ENCODE measurements at places on chromosomes 16 and 17.

DNA sequence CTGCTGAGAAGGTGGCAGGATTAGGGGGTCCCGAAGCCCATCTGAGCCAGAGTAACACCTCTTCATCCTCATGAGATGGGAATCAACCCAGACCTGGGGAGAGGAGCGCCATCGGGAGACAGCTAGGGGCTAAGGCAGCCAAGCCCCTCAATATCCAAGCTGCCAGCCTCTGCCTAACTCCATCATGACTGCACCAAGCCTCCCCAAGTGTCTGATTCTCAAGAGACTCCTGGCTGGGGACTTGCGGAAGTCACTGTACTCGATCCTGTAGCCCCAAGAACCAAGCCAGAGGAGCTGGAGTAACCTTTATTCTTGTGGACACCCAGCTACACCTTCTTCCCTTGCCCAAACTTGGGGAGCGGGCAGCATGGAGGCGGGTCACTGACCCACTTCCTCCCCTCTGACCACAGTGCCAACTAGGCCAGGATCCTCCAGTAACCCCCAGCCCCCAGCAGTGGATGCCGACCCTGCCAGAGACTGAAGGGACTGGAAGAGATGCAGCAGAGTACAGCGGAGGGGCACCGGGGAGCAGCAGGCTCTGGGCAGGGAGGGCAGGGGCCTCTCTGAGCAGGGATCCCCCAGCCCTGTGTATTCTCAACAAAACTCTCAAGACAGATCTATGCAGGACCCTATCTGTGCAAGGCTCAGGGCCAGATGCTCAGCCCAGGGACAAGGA, 13.3 kb downstream of the HDAC5 start:
- DNase-seq, result no peak

DNA sequence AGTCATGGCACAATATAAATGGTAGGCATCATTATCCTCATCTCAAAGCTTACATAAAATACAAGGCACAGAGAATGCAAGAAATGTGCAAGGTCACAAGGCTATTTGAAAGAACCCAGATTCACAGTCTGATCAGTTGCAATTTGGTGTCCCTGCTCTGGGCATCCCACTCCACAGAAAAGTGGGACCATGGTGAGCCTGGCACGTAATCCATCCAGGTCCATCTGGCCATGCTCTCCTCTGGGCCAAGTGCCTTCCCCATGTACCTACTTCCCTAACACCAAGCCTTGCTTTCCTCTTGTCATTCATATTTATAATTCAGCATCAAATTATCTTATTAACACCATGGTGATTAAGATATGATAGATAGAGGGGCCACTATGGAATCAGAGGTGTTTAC, 390.0 kb downstream of the CDH11 start:
- DNase-seq, result no peak

DNA sequence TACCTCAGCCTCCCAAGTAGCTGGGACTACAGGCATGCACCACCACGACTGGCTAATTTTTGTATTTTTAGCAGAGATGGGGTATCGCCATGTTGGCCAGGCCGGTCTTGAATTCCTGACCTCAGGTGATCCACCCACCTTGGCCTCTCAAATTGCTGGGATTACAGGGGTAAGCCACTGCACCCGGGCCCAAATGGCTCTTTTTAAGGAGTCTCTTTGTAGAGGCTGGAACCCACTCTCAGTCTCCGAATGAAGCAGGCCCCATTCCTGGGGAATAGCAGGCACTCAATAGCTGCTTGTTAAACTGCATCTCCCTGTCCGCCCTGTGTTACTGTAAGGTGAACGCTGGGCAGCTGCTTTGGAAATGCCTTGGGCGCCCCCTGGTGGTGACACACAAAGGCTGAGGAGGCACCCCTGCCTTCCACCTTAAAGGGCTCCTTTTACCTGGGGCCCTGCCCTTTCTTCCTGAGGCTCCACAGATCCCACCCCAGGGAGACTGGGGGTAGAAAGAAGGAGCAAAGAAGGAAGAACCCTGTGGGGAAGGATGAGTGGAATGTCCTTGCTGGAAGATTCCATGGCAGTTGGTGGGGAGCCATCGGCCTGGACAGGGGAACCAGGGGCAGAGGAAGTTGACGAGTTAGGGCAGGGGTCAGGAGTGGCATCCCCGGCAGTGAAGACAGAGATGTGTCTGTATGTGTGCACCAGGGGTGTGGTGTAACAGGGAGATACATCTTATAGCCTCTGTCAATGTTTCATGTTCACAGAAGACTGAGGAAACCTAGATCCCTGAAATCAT, 6.1 kb upstream of the SP2 start:
- DNase-seq, result peak; percentile 91

DNA sequence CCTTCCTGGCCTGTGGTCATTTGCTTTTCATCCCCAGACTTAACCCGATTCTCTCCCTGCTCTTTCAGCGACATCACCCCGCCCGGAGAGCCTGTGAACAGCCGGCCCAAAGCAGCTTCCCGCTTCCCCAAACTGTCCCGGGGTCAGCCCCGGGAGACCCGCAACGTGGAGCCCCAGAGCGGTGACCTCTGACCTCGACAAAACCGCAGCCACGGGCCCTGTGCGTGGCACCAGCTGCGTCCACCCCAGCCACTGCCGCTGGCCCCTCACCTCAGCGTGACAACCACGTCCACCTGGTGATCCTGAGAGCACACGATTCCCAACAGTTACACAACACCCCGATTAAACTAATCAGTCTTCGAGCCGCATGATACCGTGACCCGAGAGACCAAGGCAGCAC, 235.2 kb downstream of the CPPED1 start:
- no peak for DNase-seq

- DNase-seq, result no peak
Observed at GRCh38 chr17:50319306-50320004, 26.5 kb upstream of the XYLT2 start.

DNA sequence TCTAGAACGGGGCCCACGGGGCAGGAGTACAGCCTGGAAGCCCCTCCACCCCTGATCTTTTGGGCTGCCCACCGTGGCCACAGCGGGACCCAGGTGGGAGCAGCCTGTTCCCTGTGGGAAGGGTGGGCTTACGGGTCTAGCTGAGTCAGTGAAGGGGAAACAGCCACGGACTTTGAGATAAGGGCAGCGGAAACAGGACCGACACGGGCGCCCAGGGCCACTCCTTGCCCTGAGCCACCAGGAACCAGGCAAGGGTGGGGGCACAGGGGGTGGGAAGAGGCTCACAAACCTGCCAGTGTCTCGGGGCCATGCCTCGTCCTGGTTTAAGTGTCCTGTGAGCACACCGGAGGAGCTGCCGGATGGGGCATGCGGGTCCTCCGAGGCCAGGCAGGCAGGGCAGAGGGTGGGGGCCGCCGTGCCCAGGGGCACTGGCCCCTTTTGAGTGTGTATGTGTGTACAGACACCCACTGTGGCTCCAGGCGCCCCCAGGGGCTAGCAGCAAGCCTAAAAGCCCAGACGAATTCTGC, 47.6 kb upstream of the PVALEF start:
- DNase-seq, result no peak

DNA sequence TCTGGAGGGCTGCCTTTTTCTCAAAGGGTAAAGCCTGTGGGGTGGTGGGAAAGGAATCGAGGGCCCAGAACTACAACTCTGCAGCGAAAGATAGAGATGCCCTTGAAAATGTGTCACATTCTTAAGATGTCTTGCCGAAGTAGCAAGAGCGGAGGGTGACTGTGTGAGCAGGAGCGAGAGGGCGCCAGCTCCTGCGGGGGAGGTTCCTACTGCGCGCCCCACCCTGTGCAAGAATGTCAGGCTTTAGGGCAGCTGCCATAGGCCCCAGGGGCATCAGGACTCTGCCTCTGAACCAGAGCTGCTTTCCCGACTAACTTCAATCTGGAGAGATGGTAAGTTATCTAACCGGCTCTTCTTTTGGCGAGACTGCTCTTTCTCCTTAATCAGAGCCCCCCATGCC, 11.8 kb upstream of the ITGAE start:
- no peak for DNase-seq

DNA sequence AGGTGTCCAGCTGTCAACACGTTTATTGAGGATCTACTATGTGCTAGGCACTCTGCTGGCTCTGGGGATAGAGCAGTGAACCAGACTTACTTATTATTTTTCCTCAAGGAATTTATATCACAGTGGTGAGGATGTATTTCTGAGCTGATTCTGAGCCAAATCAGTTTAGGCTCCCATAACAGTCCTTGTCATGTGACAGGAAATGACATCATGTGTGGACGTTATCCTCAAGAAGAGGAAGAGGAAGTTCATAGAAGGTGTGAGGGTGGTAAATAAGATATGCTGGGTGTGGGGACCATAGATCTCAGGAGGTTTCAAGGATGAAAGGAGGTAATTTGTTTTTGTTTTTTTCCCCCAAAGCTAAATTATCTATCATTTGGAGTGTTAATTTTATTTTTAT, 873.5 kb upstream of the EEF2KMT start:
- DNase-seq, result no peak

DNA sequence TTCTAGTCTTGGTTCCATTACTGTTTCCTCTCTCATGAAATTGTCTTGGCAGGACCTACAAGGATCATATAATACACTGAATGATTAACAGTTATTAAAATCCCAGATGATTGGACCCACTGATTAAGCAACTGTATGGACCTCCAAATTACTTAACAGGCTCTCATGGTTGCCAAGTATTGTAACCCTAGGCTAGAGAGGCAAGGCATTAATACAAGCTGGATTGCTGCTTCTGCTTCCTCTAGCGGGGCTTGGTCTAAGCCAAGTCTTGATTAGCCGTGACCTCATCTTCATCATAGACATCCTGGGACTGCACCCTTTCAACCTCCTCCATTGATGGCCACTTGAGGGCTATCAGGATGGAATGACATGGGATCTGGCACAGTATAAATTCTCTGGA, 46.9 kb downstream of the SYCE1L start:
- no peak for DNase-seq

DNA sequence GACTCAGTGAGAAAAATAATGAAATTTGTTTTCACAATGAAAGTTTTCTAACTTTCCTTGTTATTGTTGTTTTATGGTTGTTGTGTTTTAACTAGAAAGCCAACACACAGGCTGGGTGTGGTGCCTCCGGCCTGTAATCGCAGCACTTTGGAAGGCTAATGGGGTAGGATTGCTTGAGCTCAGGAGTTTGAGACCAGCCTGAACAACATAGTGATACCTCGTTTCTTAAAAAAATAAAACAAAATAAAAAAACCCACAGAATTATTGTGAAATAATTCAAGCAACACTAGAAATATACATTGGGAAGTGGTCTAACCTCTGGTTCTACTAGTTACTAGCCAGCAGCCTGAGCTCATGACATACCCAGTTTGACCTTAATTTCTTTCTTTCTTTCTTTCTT, 630 bp downstream of the MILR1 start:
- DNase-seq, result no peak

GRCh38 chr16:24685539-24686432, 43.7 kb upstream of the TNRC6A start:
- no peak for DNase-seq

- peak; percentile 79 for DNase-seq
Observed at GRCh38 chr17:1486802-1487695, 5.4 kb downstream of the MYO1C start.

- DNase-seq, result peak; percentile 96
Observed at GRCh38 chr17:7329374-7329996, 350 bp upstream of the NEURL4 start.

DNA sequence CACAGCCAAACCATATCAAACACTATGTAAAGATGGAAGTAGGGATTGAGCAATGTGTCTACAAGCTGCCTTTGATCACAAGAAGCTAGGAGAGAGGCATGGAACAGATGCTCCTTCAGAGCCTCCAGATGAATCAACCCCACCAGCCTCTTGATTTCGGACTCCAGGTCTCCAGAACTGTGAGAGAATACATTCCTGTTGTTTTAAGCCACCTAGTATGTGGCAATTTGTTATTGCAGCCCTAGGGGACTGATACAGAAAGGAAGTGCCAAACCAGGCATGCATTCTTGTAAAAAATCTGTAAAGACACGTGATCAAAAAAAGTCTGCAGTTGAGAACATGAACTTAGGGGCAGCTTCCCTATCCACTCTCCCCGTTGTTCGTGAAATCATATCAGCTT, 91.1 kb downstream of the C17orf67 start:
- DNase-seq, result no peak

- peak; percentile 47 for DNase-seq
Observed at GRCh38 chr16:70250748-70251628, 752 bp downstream of the EXOSC6 start.

DNA sequence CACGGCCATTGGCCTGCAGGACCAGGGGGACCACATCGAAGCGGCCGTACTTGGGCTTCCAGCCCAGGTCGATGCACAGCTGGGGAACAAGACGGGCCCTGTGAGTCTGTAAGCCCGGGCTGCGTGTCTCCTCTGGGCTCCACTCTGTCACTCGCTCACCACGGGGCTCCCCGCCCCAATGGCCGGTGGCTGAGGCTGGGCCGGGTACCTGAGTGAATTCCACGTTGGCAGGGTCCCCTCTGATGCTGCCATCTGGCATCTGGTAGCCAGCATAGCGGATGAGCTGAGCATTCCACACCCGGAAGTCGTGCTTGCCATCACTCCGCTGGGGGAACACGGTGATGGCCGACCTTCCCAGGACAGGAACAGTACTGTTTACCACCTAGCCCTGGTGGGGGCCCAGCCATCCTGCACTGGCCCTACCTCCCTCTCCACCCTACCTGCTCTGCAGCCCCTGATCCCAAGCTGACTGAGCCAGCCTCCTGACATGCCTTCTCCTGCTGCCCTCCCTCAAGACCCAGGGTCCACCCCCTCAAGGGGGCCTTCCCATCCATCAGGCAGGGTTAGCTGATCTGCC, 19.4 kb downstream of the NOS2 start:
- DNase-seq, result no peak

GRCh38 chr16:12132290-12132689, 155.8 kb downstream of the SNX29 start:
- DNase-seq, result no peak

GRCh38 chr16:920051-920681, 50.6 kb downstream of the LMF1 start:
- no peak for DNase-seq

GRCh38 chr17:80112471-80113032, 11.2 kb downstream of the GAA start:
- no peak for DNase-seq

GRCh38 chr17:78563189-78564145, 13.7 kb downstream of the DNAH17 start:
- DNase-seq, result no peak

DNA sequence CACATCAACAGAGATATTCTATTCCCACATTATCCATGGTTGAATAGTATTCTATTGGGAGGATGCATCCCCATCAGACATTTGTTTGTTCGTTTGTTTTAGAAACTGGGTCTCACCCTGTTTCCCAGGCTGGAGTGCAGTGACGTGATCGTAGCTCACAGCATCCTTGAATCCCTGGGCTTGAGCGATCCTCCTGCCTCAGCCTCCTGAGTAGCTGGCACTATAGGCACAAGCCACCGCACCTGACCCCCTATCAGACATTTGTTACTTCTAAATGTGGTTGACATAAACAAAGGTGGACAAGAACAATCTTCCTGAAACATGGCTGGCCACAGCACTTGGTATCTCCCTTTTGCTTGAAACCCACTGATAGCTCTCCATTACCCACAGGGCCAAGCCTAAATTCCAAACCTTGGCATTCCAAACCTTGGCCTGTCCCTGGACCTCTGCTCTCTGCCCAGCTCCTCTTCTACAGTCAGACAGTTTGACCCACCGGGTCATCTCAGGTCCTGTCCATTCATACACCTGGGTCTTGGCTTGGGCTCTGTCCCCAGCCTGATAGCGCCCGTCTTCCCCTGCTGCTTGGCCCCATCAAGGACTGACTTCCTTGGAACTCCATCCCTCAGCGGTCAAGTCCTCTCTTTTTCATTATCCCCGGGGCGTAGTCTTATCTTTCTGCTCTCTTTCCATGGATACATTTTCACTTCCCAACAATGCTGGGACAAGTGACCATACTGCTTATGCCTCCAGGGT, 1.5 kb upstream of the PRR29 start:
- DNase-seq, result no peak

- DNase-seq, result no peak
Observed at GRCh38 chr17:1186214-1186820, 6.5 kb upstream of the ABR start.

Measured in activated naive CD4-positive, alpha-beta T cell treated with anti-CD3 and anti-CD28 coated beads, Interleukin-2, amount 50 U/mL, for 16 hours (primary cell).